ENCODE measurements at places on chromosomes 5 and 9.
A peak's percentile ranks its signal among the peaks of the same experiment; 100 is the strongest.

- DNase-seq, result peak; percentile 37
Measured at GRCh38 chr9:130682421-130683121, 11.0 kb upstream of the EXOSC2 start.

DNA sequence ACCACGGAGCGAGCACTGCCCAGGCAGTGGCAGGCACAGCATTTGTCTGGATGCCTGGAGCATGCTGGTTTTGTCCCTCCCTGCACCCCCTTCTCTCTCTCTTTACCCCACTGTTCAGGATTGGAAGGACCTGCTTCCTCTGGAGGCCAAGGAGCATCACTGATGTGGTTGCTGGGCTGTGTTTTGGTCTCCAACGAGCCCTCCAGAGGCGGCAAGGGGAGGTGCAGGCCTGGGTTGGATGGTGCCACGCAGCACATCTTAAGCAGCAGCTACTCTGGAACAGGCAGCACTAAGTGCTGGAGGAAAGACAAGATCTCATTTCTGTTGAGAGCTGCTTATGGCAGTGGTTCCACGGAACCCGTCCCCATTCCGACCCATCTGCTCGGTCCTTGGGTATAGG lies 139.6 kb downstream of the CMYA5 start:
- no peak for DNase-seq

- DNase-seq, result no peak
Measured at GRCh38 chr9:116447934-116448333, 239.2 kb upstream of the TRIM32 start.

GRCh38 chr9:15298362-15298761 lies 8.7 kb downstream of the TTC39B start:
- no peak for DNase-seq

- no peak for DNase-seq
Measured at GRCh38 chr5:128572930-128573319, 34.9 kb upstream of the FBN2 start.

DNA sequence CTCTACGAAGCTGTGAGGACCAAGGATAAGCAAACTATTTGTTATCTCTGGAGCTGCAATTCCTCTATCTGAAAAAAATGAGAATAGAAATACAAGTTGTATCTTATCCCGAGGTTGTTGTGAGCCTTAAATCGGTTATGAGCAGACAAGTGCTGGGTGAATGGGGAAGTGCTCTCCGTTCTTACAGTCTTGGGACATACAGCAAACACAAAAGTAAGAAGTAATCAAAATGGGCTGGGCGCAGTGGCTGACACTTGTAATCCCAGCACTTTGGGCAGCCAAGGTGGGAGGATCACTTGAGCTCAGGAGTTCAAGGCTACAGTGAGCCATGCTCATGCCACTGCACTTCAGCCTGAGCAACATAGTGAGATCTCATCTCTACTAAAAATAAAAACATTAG lies 31.7 kb downstream of the ITK start:
- DNase-seq, result no peak

DNA sequence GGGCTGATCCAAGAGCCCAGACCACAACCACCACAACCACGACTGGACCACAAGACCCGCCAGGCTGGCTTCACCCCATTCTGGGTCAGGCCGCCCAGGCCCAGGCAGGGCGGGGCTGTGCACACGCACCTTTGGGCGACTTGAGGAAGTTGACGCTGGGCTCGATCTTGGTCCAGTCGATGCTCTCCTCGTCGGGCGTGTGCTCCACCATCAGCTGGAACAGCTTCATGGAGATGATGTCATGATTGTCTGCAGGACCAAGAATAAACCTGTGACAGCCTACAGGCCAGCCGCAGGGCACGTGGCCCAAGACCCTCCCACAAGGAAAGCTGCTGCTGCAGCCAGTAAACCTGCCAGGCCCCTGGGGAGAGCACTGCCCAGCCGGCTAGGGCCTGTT lies 17.3 kb downstream of the LMAN2 start:
- DNase-seq, result no peak

- no peak for DNase-seq
Measured at GRCh38 chr5:133881576-133882388, 86.6 kb downstream of the C5orf15 start.

DNA sequence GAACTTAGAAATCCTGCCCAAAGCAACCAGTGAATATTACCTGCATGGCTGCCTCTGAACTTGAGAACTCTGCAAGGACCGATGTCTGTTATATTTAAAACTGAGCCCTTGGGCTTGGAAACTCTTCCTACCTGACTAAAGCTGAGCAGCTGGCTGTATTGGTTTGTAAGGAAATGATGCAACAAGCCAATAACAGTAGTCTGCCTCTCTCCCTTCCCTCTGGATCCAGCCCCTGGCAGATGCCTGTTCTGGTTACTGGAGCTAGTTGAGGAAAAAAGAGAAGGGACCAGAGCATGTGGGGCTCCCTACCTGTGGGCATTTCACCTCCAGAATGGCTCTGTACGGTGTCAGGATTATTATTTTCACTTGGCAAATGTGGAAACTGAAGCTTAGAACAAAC lies 34.7 kb downstream of the SH3RF2 start:
- DNase-seq, result no peak

DNA sequence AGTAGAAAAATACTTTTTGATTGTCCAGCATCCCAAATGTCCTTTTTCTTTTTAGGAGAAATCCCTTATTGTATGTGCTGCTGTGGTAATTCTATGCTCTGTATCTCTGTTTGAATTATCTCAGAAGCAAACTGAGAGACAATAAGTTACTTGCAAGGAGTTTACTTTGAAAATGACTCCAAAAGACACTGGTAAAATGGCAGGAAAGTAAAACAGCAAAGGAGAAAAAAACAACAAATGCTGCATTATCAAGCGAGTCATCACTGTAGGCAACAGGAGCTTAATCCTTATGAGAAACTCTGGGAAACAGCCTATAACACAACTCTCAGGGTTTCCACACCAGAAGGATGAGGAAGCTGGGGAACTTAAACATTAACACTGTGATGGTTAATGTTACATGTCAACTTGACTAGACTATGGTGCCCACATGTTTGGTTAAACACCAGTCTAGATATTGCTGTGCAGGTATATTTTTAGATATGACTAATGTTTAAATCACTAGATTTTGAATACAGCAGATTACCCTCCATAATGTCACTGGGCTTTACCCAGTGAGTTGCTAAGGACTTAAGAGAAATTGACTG lies 92.6 kb upstream of the GAS1 start:
- no peak for DNase-seq

GRCh38 chr9:71303351-71303750 lies 181.9 kb upstream of the TRPM3 start:
- DNase-seq, result no peak

DNA sequence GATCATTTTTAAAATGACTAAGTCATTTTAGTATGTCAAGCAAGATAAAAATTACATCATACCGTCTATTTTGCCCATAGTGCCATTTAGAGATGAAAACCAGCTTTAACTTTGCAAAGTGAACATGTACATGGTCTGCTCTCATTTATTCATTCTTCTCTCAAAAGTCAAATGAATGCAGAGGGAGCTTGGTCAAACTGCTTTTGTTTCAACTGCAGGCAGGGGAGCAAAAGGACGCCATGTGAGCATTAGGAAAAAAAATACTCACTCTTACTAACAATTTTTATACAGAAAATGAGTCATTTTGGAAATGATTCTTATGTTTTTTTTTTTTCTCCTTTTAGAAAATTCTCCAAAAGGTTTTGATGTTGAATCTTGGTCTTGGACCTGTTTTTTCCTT lies 15.7 kb downstream of the SCGB3A1 start:
- DNase-seq, result no peak

DNA sequence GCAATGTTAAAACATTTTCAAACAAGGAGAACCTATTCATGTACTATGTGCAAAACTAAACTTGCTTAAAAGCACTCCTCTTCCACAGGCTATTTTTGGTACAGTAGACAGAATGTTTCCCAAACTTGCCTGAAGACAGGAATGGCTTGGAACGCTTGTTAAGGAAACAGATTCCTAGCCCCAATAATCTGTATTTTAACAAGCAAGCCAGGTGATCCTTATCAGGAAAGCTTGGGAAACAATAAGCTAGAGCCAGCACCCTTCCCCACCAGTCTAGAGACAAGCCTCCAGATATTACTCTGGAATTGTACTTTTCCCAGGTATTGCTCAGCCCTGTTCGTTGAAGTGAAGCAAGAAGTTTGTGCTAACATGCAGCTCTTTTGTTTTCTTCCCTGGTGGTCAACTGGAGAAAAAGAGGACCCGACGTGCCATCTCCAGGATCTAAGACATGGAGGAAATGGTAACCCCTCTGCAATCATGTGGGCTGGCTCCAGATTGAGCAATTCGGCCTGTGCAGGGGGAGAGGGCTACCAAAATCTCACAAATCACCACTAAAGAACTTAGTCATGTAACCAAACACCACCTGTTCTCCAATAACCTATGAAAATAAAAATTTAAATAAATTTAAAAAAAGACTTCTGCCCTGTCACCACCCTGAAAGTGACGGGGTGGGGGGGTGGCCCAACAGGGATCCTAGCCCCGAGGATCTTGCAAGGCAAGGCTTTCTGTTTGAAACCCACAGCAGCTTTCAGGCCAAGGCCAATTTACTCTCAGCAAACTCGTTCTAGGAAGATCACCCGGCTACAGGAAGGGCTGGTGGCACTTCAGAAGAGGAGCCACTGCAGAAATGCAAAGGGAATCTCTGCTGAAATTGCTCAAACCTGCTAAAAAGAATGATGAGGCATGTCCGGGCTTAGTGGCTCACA lies 48.6 kb downstream of the SHB start:
- no peak for DNase-seq

- no peak for DNase-seq
Measured at GRCh38 chr5:40603378-40603777, 76.3 kb upstream of the PTGER4 start.

- DNase-seq, result no peak
Measured at GRCh38 chr9:124934290-124934689, 6.6 kb downstream of the GOLGA1 start.

GRCh38 chr9:119366909-119367682 lies 2.1 kb downstream of the BRINP1 start:
- DNase-seq, result no peak

DNA sequence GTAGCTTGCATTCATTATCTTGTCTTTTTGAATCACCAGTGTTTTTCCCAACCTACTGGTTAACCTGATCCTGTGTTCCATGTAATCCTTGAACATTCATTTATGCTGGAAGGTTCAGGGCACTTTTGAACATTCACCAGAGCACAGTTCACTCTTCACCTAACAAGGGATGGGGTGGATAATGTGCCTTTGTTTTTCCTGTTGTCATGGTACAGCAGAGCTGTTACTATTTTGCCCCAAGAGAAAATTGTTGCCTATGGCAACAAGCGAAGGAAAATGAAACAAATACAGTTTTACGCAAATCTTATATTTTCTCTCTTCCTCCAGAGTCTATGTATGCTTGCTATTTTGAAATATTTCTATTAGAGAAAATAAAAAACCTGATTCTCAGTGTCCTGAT lies 60.3 kb upstream of the RIOK2 start:
- DNase-seq, result no peak

DNA sequence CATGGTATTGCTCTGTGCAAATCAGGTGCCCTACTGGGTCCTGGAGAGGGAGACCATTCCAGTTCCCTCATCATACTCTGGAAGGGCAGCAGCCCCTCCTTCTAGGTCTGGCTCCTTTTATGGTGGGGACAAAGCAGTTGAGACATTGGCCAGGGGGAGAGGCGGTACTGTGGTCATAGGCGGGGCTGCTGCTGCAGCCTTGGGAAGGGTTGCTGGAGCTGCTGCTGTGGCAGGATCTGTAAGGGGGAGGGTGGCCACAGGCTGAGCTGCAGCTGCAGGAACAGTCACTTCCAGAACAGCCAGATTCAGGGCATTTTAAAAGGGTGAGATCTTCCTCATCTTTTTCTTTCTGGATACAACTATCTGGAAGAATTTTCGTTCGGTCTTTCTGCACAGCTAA lies 233.0 kb upstream of the SGCD start:
- no peak for DNase-seq

- no peak for DNase-seq
Measured at GRCh38 chr5:100424787-100425186, 110.4 kb upstream of the FAM174A start.

GRCh38 chr9:98594546-98595160 lies 114.1 kb downstream of the GABBR2 start:
- no peak for DNase-seq

GRCh38 chr5:90956511-90957097 lies 398.0 kb downstream of the ADGRV1 start:
- no peak for DNase-seq

DNA sequence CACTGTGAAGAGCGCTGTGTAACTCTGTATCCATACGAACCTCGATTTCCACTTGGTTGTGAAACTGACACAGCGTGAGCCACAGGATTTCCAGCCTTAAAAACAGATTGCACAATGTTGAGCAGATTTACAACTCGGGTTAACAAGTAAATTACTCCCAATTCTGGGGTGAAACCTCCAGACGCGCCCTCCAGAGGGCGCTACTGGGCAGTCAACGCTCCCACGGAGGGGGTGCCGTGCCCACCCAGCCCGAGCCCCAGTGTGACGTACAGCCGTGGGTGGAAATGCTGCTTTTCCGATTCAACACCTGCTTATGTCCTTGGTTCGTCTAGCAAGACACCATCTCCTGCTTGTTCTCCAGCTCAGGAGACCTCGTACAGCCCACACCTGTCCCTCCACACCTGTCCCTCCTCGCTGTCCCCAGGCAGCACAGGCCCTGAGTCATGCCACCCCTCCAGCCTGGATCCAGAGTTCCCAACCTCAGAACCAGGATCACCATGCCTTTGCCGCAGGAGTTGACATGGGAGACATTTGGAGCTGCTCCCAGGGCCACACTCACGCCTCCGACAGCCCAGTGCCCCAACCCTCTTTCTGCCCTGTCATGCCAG lies 34.4 kb upstream of the SLC6A3 start:
- no peak for DNase-seq

DNA sequence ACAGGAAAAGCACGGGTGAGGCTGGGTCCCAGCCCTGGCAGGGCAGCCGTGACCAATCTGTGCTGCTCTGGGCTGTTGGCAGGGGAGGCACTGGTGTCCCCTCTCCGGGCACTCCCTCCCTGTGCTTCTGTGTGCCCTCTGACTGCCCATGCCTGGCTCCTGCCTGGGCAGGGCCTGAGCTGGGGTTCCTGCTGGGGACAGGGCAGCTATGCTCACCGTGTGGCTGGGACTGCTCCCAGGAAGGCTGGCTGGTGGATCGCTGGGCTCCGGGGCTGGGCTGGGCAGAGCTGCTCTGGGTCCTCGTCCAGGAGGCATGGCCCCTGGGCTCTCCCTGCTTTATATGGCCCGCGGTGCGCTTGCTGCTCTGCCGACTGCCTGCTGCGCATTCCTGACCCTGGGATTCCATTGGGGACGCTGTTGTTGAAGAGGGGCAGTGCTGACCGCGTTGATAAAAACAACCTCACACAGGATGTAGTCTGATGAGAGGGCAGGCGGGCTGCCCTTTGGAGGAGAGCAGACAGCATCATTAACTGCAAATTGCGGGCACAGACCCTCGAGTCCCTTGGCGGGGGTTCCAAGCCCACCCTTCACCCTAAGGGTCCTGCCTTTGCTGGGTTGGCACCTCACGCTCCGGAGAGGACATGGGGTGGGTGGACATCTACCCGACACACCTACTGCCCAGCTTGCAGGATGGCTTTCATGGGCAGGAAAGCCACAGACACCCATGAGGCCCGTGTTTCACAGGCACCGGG lies 955 bp downstream of the QRFP start:
- DNase-seq, result no peak

- DNase-seq, result no peak
Measured at GRCh38 chr9:22175972-22176545, 167.0 kb upstream of the CDKN2B start.

Data from SHP77 treated with DMSO at 0.1 percent for 48 hours (cell line).